ENCODE measurements at places on chromosomes 4 and X.

GRCh38 chrX:70998411-70999027 is 67.6 kb upstream of the SLC7A3 start:
- peak; percentile 69 for DNase-seq

DNA sequence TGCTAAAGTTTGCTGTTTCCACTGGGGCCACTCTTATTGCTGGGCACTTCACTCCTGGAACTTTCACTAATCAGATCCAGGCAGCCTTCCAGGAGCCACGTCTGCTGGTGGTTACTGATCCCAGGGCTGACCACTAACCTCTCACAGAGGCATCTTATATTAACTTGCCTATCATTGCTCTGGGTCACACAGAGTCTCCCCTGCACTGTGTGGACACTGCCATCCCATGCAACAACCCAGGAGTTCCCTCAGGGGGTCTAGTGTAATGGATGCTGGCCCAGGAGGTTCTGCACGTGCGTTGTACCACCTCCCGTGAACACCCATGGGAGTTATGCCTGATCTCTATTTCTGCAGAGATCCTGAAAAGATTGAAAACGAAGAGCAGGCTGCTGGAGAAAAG is 41.8 kb upstream of the IQSEC2 start:
- DNase-seq, result no peak

- no peak for DNase-seq
These were observed 20.8 kb upstream of the ZCCHC12 start for GRCh38 chrX:118802857-118803256.

GRCh38 chr4:69601065-69601464 is 38.4 kb downstream of the UGT2A2 start:
- DNase-seq, result no peak

DNA sequence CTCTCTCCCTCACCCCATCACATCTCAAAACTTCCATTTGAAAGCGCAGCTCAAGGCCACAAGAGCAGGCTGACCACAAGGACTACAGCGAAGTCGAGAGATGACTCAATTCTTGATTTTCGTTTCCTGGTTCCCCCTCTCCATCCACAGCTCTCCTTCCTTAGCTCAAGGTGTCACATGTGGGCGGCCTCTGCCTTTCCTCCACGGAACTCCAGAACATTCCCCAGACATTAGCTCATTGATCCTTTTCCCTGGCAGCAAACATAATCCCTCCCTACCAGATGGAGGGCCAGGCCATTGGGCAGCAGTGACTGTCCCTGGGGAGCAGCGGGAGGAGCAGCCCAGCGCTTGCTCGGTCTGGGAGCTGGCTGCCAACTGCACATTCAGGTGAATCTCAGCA is 56.3 kb downstream of the CCDC149 start:
- DNase-seq, result peak; percentile 23

DNA sequence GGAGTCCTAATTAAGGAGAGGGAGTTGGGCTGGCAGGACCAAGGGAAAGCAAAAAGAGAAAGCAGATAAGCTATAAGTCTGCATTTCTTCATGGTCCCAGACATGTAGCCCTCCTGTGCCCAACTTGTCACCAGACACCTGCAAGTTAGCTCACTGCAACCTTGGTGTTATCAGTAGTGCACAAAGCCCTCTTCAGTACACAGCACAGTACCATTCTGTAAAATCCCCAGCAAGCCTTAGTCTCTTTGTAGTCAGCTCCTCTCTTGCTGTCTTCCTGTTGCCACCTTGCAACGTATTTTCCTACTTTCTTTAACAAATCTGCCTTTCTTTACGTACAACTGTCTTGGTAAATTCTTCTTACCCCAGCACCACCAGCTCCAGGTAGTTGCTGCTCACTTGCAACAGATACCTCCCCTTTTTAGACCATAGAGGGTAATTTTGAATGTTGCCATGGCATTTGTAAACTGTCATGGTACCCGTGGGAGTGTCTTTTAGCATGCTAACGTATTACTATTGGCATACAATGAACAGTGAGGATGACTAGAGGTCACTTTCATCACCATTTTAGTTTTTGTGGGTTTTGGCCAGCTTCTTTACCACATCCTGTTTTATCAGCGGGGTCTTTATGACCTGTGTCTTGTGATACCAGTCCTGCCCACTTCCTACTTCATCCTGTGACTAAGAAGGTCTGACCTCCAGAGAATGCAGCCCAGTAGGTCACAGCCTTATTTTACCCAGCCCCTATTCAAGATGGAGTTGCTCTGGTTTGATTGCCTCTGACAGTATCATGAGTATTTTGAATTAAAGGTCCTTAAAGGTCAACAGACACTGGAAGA is 28.3 kb upstream of the AP1S2 start:
- DNase-seq, result no peak

DNA sequence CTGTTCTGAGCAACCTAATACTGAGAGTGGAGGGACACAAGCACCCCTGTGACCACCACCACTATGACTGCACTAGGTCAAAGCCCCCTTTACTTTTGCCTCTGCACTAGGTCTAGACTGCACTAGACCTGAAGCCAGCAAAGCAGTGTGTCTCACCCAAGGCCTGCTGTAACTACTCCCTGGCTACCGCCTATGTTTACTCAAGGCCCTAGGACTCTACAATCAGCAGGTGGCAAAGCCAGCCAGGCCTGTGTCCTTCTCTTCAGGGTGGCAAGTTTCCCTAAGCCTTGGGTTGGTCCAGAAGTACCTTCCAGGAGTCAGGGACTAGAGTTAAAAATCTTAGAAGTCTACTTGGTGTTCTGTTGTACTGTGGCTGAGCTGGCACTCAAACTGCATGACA is 15.9 kb downstream of the RAB33B start:
- DNase-seq, result no peak

- DNase-seq, result peak; percentile 84
These were observed 15.2 kb downstream of the NDUFB11 start for GRCh38 chrX:47129157-47129898.

DNA sequence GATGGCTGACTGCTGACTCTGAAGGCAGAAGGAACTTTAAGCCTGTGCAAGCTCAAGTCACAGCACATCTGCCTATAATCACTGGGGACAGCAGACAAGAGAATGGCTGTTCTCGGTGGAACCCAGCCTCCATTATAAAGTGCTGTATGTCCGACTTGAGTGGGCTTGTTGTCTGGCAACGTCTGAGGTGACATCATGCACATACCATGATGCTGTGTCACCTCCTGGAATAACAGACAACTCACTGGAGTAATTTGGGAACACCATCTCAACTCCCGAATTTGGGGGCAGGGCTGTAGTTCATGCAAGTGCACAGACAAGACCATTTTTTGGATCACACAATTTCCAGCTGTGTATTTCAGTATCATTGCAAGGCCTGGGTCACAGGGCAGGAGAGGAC is 59.8 kb upstream of the GPM6B start:
- DNase-seq, result no peak

Measured in neural progenitor cell (in vitro differentiated cells).